ENCODE measurements at places on chromosomes 4 and X. TPM values are rescaled to one million over a fixed set of nuclear protein-coding genes. Genes with fewer than 3 reads are reported as not detected.

The PDGFRA gene
- total RNA-seq: 10.0 TPM

The KCNIP4 gene
- not detected for total RNA-seq

GRCh38 chr4:173146456-173146855, 22.2 kb upstream of the GALNT7 start:
- no peak for DNase-seq

DNA sequence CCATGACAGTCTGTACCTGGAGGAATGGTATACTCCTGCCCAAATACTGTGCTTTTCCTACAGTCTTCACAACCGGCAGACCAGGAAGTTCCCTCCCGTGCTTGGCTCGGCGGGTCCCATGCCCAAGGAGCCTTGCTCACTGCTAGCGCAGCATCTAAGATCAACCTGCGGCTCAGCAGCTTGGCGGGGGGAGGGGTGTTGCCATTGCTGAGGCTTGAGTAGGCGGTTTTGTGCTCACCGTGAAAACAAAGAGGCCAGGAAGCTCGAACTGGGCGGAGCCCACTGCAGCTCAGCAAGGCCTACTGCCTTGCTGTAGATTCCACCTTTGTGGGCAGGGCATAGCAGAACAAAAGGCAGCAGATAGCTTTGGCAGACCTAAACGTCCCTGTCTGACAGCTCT, 152.7 kb downstream of the TEX11 start:
- DNase-seq: no peak

DNA sequence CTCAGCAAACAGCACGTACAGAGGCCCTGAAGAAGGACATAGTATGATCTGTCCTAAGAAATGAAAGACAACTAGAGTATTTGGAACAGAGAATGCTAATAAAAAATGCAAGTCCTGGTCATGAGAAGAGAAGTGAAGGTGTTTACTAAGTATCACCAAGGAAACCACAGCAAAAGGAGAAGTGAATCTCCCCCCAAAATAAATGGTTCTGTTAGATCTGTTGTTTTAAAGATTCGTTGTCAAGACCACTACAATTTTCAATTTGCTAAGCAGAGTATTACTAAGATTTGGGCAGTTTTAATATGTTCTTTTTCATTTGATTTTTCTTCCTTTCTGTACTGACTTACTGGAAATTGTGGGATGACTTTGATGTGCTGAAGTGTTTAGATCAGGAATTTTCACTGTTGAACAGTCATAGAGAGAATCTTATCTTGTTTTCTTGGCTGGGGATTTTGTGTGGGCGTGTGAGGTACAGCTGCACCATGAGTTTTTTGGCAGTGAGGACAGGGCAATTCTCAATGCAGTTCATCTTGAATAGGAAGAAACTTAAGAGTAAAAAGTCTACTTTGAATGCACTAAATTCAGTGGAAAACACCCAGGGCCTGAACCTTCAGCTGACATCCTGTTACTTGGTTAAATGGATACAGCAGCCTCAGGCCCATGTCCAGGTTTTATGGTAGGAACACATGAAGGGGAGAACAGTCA, 132.2 kb downstream of the STIM2 start:
- no peak for DNase-seq

GRCh38 chr4:61580721-61581377, 380.7 kb downstream of the ADGRL3 start:
- no peak for DNase-seq

GRCh38 chrX:114058988-114059418, 524.9 kb upstream of the HTR2C start:
- DNase-seq: no peak

The GPAT3 gene
- total RNA-seq: 1.8 TPM

- no peak for DNase-seq
Measured at GRCh38 chr4:41050880-41051775, 163.2 kb downstream of the APBB2 start.

- DNase-seq: no peak
Measured at GRCh38 chr4:71231129-71232055, 107.4 kb upstream of the SLC4A4 start.

The EXOC1L gene
- total RNA-seq: not detected

The CENPVL2 gene
- 0.24 TPM for total RNA-seq

The CTAG2 gene
- total RNA-seq: not detected

DNA sequence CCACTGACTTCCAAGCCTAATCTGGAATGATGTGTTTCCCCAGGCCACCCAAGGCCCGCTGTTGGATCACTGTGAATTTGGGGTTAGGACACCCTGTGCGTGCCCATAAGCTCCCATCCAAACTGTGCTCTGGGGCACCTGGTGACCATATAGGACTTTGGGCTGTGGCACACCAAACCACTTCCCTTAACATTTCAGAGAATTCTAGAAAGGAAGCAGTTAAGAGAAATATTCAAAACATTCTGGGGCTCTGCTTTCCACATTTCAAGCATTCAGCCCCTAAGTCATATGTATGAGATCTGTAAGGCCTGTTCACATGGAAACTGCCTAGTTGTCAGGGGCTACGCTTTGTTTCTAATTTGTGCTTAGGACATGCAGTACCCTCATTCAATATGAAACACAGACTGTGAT, 14.4 kb downstream of the VGLL1 start:
- no peak for DNase-seq

DNA sequence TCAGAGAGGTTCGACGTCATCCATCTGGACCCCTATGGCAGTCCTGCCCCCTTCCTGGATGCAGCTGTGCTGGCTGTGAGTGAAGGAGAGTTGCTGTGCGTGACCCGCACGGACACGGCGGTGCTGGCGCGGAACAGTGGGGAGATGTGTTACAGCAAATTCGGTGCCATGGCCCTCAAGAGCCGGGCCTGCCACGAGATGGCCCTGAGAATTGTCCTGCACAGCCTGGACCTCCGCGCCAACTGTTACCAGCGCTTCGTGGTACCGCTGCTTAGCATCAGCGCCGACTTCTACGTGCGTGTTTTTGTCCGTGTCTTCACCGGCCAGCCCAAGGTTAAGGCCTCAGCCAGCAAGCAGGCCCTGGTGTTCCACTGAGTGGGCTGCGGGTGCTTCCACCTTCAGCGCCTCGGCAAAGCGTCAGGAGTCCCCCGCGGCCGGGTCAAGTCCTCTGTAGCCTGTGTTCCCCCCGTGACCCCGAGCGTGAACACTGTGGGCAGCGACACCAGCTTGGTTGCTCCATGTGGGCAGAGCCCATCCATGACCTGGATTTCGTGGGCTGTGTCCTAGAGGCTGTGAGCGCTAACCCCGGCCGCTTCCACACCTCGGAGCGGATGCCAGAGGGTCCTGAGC, 186.7 kb upstream of the SLITRK2 start:
- no peak for DNase-seq

DNA sequence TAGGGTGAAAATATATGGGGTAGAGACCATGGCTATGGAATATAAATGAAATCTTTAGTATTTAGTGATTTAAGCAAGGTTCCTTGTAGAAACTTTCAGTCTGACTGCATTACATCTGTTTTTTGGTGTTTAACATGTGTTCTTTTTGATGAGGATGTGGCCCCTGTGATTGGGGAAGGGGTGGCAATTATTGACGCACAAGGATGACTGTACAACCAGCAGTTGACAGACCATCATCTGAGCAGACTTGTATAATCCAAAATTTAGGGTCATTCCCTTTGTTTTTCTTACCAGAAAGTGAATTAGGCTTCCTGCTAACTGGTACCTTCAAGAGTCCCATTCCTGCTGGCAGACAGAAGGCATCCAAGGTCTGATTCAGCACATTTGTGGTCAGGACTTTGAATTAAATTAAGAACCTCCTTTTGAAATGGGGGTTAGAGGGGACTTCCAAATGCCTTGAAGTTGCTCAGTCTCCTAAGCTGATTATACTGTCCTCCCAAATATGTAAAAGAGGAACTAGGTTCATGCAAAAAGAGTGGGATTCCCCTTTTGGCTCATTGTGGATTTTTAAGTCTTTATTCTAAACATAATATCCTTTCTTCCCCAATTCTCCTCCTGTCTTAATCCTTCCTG, 112.4 kb upstream of the CXCL13 start:
- DNase-seq: no peak

DNA sequence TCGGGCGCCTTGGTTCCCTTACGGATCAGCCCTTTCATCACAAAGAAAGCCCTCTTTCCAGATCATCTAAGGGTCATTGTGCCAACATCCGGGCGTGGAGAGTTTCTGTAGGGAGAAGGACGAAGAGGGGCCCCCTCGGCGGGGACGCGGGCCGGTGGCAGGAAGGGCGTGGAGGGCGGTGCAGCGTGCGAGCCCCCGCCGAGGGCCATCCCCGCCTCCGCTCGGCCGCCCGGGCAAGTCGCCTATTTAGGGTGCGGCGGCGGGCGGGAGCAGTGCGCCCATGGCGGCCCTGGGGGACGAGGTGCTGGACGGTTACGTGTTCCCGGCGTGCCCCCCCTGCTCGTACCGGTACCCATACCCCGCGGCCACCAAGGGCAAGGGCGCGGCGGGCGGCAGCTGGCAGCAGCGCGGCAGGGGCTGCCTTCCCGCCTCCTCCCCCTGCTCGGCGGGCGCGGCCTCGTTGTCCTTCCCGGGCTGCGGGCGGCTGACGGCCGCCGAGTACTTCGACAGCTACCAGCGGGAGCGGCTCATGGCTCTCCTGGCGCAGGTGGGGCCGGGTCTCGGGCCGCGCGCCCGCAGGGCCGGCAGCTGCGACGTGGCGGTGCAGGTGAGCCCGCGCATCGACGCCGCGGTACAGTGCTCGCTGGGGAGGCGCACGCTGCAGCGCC, at the start of gene ZAR1:
ZAR1 (plus strand) TSS at position 241 of the 668 bp plus-strand sequence; CDS start at position 281, 40 bp downstream.
- no peak for DNase-seq

DNA sequence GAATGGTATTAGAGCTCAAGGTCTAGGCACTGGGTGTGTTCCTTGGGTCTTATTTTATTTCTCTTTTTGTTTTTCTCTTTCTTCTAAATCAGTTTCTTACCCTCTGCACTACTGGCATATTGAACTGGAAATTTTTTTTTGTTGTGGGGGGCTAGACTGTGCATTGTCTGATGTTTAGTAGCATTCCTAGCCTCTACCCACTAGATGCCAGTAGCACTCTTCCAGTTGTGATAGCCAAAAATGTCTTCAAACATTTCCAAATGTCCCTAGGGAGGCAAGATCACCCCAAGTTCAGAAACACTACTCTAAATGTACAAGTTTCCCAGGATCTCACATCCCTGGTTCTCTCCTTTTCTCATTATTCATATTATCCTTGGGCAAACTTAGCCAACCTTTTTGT, 69.8 kb upstream of the AMOT start:
- no peak for DNase-seq

DNA sequence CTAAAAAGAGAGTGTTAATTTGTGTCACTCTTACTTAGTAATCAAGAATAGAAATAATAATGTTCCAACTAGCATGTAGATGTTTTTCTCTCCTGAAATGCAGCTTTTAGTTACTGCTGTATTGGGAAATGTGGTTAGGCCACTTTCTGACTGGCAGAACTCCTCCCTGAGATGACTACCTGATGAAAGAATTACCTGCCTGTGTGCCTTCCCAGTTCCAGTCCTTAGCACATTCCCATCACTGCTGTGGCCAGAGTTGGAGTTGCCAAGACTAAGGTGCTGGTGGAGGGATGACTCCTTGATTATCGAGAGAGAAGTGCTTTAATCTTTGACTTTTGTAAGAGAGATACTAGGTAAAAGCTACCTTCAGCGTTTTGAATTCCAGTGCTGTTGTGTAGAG, 9.5 kb downstream of the GAB1 start:
- DNase-seq: no peak

DNA sequence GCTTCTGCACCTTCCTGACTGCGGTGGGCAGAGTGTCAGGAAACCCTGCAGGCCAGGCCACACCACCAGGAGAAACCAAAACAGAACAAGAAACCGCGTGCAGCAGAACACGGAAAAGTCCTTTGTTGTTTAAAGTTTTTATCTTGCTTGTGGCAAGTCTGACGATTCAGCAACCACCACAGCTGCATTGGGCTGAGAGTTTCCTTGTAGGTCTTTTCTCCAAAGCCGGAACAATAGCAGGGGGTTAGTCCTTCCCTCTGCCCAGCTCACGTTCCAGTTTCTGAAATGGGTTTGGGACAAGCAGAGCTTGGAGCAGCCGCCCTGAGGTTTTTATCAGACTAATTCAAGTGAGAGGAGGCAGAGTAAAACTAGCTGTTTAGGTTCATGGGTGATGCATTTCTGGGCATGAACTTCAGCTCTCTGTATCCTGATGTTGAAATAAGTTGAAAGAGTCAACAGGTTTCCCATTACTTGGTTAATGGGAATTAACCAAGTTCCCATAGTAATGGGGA, 216.9 kb downstream of the PTTG2 start:
- peak; percentile 37 for DNase-seq

- no peak for DNase-seq
Measured at GRCh38 chrX:153600032-153600373, 1.1 kb upstream of the CCNQ start.

DNA sequence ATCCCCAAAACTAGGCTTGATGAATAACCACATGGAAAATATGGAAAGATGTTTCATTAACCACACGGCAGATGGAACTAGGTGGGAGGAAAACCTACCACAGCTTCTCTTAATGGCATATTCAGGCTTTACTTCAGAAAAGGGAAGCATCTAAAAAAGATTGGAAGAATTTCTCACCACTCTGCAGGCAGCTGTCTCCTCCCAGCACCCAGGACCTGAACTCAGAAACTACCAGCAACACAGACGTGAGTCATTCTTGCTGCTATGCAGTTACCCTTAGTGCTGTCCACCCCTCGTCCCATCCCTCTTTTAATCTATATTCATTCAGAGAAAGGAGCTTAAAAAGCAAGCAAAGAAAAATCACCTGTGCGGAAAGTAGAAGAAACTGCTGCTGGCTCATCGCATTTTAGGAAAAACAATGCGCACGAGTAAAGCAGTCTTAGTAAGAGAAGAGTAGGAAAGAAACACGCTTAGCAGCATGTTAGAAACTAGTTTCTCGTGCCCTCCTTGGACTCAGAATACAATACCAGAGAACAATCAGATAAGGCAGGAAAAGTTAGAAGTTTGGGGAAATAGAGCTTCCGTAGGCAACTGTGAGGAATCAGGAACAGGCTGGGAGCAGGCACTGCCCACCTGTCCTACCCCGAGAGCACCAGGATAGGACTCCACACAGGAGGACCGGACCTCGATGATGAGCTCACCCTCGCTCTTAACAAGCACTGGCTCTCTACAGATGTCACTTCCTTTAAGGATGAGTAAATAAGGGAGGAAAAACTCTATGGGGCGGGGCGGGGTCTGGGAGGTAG, 48.1 kb upstream of the ENPP6 start:
- DNase-seq: no peak

The FAM9B gene
- 0.05 TPM for total RNA-seq

The ADAM29 gene
- not detected for total RNA-seq

DNA sequence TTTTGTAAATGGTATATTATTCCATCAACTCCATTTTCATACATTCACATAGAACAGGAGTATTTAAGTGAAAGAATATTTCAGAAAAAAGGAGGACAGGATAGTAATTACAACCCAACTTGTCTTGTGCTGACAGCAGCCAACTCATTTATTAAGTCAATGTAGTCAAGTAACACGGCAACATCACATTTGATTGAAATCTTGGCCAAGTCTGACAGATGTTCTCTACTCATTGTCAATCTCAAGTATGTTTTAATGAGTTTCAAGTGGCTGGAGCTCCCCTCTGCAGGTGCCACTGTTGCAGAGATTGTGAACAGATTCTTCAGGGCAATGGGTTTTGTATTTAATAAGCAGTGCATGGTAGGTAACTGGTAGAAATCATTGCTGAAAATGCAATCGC, 332.5 kb downstream of the C4orf33 start:
- DNase-seq: no peak

- DNase-seq: no peak
Measured at GRCh38 chrX:103658681-103659433, 27.6 kb downstream of the MORF4L2 start.
